Activated CD4-positive, alpha-beta T cell treated with anti-CD3 and anti-CD28 coated beads for 24 hours (primary cell): ENCODE measurements at places on chromosomes 1 and 21.

- DNase-seq = no peak
Measured at GRCh38 chr1:1390675-1391074, 8.5 kb downstream of the CCNL2 start.

DNA sequence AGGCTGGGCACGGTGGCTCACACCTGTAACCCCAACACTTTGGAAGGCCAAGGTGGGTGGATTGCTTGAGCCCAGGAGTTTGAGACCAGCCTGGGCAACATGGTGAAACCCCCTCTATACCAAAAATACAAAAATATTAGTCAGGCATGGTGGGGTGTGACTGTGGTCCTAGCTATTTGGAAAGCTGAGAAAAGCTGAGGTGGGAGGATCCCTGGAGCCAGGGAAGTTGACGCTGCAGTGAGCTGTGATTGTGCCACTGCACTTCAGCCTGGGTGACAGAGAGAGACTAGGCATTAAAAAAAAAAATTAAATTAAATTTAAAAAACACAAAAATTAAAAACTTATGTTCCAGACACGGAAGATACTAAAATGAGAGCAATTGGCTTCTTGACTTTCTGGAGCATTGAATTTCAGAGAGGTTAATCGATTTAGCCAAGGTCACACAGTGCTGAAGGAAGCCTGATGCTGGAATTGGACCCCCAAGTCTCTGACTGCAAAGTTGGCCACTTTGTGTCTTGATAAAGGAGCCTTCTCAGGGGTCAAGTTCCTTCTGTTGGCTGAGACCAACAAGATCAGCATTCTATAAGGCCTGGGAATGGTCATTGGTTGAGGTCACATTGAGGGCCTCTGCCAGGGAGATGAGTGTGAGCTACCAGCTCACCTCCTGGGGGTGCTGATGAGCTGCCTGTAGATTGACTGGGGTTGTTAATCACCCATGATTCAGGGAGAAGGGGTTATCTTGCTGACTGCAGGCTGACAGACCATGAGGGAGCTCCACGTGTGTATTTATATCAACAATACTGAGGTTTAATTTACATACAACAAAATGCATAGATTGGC lies 54.3 kb downstream of the RPS6KA1 start:
- DNase-seq = no peak

- DNase-seq = no peak
Measured at GRCh38 chr1:162217706-162218105, 148.2 kb downstream of the NOS1AP start.

DNA sequence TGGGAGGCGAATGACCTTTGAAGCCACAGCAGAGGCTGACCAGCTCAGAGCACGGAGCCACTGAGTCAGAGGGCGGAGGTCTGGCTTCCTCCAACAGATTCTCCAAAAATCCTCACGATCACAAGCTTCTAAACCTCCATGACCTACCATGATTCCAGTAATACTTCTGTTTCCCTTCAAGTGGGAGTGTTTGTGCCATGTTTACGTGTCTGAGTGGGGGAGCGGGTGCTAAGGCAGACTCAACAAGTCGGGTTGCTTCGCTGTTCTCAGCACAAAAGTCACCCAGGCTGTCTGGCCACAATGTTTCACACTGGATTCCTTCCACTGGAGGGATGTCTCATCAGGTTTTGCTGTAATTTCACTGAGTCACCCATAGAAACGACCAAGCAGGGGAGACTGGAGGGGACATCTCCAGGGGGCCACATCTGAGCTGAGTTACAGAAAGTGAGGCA lies 86.2 kb downstream of the SLC66A1 start:
- DNase-seq = no peak

GRCh38 chr1:58568271-58568860 lies 8.7 kb downstream of the TACSTD2 start:
- no peak for DNase-seq

DNA sequence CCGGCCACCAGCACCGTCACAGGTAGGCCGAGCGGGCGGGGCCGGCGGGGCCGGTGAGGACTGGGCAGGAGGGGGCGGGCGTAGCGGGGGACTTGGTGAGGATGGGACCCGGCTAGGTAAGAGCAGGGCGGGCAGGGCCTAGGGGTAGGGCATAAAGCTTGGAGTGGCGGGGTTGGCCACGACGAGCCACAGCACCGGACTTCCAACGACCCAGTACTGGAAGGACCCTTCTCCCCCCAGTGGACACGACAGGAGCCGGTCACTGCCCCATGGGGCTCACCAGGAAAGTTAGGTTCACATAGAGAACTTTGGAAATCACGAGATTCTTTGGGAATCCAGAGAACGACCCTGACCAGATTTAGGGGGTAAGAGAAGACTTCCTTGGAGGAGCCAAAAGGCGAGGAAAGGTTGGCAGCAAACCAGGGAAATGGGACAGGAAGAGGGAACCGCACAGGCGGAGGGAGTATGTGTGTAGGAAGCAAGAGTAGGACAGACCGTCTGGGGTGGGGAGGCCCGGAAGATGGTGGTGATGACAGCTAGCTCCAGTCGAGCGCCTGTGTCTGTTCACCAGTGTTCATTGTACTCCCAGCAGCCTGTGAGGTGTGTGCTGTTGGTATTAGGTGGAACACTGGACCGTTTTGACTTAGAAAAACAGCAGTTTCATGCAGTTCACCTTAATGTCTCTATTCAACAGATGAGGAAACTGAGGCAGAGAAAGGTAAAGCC lies 20.4 kb downstream of the ZNF362 start:
- no peak for DNase-seq

GRCh38 chr1:93681101-93681988 lies at the start of gene BCAR3:
Gene BCAR3 (minus strand): TSS chr1:93681837. CDS start chr1:93674930, 6,907 bp downstream.
- no peak for DNase-seq

DNA sequence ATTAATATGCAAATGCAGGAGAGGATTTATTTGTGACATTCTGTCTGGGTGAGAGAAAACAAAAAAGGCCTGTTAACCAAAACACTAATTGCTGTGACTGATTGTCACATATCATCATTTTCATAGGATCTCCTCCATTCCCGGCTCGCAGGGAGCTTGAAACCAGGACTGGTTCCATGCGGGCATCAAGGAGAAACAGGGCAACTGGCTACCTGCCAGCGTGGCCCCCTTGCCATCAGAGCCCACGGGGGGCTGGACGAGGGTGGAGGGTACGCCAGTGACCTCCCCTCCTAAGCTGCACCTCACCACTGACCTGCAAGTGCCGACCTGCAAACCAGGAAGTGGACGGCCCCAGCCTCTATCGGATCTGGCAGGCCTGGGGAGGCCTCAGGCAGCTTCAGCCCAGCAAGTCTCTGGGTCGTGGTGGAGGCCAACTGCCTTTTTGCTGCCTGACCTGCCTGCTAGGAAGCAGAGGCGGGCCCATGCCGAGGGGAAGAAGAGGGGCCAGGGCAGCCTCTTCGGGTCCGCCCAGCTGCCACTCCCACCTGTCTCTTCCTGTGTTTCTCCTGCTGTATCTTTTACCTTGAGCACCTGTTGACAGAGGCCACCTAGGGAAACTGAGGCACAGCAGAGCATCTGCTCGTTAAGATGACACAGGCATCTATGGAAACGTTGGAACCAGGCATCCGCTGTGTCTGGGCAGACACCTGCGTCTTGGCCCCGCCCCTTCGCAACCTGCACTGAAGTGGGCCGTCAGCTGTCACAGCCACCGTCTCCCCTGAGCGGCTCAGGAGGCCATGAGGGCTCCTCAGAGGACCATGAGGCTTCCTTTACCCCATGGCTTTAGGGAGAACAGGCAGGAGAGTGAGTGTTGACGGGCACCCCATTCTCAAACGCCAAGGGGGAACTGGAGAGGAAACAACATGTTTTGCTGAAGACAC lies 74.8 kb downstream of the CASZ1 start:
- DNase-seq = no peak

- peak; percentile 25 for DNase-seq
Measured at GRCh38 chr1:226002667-226003501, 3.7 kb upstream of the SDE2 start.

DNA sequence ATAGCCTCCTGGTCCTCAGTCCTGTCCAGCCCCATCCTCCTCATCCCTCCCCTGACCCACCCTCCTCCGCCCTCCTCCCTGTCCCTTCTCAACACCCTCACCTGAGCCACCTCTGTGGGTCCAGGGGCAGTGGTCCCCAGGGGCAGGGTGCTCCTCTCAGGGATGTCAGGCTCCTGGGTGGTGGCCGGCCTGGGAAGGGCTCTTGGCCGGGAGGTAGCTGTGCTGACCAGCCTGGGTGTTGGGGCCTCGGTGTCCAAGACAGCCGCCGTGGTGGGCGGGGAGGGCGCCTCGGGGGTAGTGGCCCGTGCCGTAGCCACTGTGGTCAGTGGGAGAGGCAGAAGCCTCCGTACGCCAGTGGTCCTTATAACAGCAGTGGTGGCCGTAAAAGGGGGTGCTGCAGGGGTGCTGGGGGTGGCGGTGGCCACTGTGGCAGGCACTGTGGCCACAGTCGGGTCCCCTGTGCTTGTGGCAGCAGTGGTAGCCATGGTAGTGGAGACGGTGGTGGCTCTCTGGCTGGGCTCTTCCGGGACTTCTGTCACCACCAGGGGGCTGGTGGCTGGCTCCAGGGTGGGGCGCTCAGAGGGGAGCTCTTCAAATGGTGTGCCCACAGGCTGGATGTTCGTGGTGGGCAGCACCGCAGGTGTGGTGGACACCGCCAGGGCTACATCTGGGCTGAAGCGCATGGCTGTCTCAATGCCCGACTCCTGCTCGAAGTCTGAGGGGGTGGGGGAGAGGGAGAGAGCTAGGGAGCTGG lies 31.9 kb downstream of the SDC3 start:
- no peak for DNase-seq

GRCh38 chr1:225962440-225962975 lies 21.5 kb upstream of the LEFTY2 start:
- peak; percentile 47 for DNase-seq

DNA sequence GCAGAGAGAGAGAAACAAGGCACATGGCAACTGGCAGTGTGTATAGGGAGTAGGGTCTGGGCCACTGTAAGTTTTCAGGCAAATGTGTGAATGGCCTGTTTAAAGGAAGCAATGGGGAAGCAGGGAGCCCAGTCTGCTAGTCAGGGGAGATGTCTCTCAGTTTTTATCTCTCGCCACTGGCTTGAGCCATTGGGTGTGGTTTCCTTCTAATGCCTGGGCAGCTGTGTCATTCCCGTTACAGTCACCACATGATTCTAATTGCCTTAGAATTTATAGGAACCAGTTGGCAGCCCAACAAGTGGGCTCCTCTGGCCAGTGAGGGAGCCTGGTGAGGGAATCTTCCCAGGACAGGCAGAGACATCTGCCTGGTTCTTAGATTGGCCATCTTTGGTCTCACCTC lies 182.4 kb downstream of the DISC1 start:
- no peak for DNase-seq

DNA sequence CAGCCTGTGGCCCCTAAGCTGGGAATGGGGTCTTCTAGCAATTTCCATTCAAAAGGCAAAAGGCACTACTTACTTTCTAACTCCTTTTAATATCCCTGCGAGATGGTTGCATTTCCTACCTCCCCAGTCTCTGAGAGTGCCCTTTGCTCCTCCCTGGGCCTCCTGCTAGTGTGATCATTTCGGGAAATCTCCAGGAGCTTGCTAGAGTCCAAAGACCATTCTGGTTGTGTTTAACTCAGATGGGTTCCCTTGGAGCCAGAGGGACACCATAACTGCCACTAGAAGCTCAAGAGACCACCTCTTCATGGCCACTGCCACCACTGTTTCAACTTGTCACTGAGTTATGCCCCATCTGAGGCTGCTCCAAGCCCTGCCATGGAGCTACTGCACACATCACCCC lies 34.4 kb upstream of the CYP4B1 start:
- DNase-seq = no peak
